NCI-H510A (cell line): ENCODE measurements at places on chromosomes 12 and 14.

DNA sequence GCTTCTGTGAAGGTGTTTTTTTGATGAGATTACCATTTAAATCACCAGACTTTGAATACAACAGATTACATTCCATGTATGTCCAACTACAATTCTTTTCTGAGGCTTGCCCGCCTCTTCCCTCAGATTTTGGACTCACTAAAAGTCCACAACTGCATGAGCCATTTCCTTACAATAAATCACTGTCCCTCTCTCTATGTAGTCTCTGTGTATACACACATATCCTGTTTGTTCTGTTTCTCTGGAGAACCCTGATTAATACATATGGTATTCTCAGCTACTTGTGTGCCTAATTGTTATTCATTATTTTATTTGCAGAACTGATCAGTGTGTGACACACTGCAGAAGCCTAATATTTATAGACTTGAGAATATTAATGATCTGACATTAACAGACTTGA, 2.4 kb upstream of the MIPOL1 start:
- no peak for DNase-seq

- DNase-seq, result no peak
Observed at GRCh38 chr12:32290411-32290810, 108.9 kb upstream of the FGD4 start.

DNA sequence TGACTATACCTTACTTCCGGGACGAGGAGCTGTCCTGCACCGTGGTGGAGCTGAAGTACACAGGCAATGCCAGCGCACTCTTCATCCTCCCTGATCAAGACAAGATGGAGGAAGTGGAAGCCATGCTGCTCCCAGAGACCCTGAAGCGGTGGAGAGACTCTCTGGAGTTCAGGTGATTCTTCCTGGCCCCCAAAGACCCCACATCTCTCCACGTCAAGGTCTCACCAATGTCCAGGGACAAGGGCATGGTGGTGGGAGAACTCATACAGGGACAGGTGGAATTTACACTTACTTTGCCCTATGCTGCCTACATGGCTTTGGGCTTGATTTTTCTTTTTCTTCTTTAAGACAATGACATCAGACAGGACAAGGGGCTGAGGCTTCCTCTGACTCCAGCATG, 7.1 kb downstream of the SERPINA3 start:
- no peak for DNase-seq

DNA sequence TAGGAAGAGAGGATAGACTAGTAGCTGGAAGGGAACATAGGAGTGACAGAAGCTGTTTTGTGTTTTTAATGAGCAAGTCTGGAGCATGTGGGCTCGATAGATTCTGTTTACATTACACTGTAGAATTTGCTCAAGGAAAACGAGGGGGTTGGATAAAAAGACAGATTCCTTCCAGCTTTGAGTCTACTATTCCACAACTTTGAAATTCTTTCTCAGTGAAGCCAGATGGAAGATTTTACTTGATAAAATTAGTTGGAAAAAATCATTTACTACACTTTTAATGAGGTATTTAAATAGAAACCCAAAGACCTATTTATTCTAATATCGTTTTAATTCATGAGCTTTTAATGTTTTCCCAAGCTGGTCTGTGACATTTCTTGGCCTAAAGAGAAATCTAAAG, 19.5 kb upstream of the EPS8 start:
- no peak for DNase-seq

DNA sequence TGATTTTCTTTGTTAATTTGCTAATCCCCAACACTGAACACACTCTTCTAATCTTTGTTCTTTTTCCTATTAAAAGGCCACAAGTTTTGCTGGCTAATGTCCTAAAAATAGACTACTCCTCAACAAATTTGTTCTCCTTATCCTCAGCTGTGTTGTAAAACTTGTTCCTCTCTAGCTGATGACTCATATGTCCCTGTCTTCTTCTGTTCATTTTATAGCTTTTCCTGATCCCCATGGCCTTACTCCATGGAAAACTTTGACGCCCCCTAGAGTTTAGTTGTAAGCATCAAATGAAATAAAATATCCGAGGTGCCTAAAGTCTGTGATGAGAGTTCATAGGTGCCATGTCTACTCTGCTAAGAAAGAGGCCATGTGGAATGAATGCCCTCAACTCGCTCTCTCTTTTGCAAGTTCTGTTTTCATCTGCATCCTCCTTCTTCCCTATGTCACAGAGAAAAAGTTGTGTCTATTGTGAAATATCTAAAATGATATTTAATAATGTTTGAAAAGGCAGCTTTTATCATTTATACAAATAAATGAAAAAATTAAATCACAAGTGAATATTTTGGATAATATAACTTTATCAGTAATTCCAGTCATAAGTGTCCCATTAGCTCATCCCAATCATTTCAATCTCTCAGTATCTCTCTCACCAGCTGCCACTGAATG, 237.9 kb downstream of the IPO8 start:
- no peak for DNase-seq

- DNase-seq, result no peak
Observed at GRCh38 chr14:99546234-99546879, 57.6 kb downstream of the CCDC85C start.

DNA sequence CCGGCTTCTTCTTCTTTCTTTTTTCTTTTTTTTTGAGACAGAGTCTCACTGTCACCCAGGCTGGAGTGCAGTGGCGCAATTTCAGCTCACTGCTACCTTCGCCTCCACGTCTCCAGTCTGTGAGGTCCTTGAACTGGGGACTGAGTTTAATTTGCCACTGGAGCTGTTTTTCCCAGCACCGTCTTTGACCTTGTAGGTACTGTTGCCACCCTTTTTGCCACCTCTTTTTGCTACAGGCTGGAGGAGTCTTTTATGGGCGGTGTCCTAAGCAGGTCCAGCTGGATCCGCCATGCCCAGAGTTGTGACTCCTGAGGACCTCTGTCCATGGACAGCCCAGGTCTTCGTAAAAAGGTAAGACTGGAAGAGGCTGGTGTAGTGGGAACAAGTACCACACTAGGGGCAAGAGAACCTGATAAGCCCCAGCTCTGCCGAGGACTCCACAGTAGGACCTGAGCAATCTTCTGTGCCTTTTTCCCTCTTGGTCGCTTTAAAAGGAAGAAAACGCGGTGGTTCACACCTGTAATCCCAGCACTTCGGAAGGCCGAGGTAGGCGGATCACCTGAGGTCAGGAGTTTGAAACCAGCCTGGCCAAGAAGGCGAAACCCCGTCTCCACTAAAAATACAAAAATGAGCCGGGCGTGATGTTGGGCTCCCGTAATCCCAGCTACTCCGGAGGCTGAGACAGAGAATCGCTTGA, 946 bp downstream of the RNU4-2 start:
- DNase-seq, result peak; percentile 11

GRCh38 chr14:74980398-74980730, 22.4 kb upstream of the EIF2B2 start:
- DNase-seq, result no peak

- no peak for DNase-seq
Observed at GRCh38 chr14:95300697-95301526, 18.8 kb downstream of the CLMN start.

- DNase-seq, result no peak
Observed at GRCh38 chr12:107646436-107646835, 39.2 kb upstream of the PWP1 start.

- no peak for DNase-seq
Observed at GRCh38 chr12:52818388-52818787, 4.5 kb upstream of the KRT4 start.

GRCh38 chr12:46674129-46674528, 151.7 kb downstream of the SLC38A4 start:
- no peak for DNase-seq

GRCh38 chr14:34660796-34661195, 30.8 kb upstream of the SNX6 start:
- no peak for DNase-seq

DNA sequence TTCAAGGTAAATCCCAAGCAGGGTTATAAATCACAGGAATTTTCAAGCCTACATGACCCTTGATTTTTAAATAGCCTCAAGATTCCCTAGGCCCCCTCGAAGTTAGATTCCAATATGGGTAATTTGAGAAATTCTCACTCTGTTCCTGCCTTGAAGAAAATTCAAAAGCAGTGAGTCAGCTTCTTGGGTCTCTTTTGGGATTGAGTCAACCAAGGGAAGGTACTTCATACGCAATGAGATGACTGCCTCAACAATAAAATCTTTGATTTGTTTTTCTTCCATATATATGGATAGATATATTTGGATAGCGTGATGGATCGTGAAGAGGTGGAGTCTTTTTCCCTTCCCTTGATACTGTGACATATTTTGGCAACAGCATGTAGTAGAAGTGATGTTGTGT, 180.4 kb upstream of the ATP2B1 start:
- DNase-seq, result no peak

GRCh38 chr14:100503251-100503650, 84.0 kb downstream of the BEGAIN start:
- DNase-seq, result no peak

- DNase-seq, result no peak
Observed at GRCh38 chr12:31620311-31620710, 29.4 kb upstream of the DENND5B start.

GRCh38 chr14:50619569-50620141, 48.5 kb downstream of the SAV1 start:
- peak; percentile 2 for DNase-seq

GRCh38 chr12:89364058-89364457, 11.8 kb upstream of the DUSP6 start:
- no peak for DNase-seq

GRCh38 chr14:77375164-77375950, 1.5 kb downstream of the TMED8 start:
- no peak for DNase-seq

GRCh38 chr12:104142543-104142942, 4.5 kb upstream of the NFYB start:
- DNase-seq, result no peak

DNA sequence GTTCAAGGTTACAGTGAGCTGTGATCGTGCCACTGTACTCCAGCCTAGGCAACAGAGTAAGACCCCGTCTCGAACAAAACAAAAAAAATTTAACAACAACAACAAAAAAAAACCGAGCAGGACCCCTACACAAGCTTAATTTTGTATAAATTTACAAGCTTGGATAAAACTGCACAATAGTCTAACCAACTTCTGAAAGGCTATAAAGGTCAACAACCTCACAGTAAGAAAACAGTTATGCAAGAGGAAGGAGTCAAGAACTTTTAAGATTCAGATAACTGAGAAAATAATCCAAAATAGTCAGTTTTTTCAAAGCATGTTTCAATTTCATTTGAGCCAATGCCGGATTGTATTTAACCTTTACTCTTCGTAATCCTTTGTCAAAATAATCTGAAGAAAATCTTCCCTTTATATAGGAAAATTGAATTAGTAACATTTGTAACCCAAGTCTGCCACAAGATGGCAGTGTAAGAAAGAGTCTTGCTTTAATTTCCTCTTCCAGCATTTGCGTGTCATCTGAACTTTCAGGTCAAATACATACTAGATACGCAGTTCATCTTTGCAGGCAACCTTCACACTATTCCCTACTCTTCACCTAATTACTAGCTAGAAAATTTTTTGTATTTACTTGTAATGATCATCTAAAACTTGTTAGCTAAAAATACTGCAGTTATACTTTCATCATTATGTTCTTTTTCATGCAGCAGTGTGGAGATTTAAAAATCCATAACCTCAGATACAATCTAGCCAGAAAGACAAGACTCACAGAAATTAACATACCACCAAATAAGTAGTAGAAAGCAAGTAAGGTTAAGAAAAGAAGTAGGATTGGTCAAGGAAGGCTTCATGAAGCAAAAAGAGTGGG, 5.8 kb downstream of the CCNB1IP1 start:
- DNase-seq, result no peak

DNA sequence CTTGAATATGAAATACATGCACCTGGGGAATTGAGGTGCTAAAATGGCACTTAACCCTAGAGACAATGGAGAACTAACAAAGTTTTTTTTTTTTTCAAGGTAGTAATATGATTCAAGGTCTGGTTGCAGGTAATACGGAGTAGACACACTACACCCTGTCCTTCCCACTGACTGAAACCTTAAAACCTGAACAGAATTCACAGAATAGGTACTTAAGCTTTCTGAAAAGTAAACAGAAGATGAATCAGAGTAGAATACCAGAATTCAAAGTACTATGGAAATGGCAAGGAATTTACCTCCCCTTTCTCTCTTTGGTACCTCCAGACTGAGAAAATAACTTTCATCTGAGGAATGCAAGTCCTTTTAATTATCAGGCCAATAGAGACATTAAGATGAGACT, 87.2 kb downstream of the PAPLN start:
- no peak for DNase-seq

- DNase-seq, result no peak
Observed at GRCh38 chr12:62769076-62769619, 165.8 kb downstream of the PPM1H start.

DNA sequence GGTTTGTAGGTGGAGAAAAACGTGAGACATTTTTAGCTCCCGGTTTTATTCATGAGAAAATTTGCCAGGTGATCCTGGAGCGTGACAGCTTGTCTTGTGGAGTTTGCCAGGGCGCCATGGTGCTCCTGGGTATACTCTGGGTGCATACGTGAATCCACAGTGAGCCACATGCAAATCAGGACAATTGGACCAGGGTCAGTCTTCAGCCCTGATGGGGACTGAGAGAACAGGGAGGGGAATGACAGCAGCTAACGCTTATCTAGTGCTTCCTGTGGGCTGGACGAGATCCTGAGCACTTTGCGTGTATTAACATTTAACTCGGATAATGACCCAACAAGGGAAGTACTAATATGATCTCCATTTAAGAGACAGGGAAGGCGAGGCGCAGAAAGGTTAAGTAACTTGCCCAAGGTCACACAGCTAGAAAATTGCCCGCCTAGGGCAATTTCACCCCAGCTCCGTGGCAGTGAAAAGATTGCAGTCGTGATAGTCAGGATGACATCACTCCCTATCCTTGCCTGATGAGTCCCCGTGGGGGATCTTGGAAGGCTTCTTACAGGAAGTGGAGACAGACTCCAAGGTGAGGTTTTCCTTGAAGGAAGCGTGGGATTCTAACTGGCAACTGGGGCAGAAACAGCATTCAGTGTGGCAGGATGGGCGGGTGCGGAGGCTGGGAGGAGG, 118.4 kb upstream of the NCOR2 start:
- no peak for DNase-seq

GRCh38 chr12:116136340-116136739, 141.2 kb downstream of the MED13L start:
- DNase-seq, result no peak

GRCh38 chr14:33057585-33057984, 118.9 kb downstream of the NPAS3 start:
- no peak for DNase-seq

DNA sequence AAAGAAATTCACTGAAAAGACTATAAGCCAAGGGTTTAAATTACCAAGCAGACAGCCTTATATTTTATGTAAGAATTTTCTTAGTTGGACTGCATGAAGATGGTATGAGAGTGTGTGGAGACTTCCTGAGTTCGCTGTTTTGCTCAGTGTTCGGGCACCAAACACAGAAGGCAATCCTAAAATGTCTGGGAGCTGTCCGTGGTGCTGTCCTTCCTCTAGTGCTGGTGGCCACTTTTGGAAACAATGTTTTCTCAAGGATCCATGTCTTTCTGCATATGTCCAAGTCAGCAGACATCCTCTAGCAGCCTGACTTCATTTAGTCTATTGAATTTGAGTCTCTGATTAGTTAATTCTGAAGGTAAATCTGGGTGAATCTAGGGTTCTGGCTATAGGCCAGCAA, 135.8 kb downstream of the SLC8A3 start:
- no peak for DNase-seq

- DNase-seq, result no peak
Observed at GRCh38 chr12:75982979-75983660, 48.5 kb downstream of the PHLDA1 start.
